HAP-1 (cell line): ENCODE measurements at places on chromosomes 5 and 9.

DNA sequence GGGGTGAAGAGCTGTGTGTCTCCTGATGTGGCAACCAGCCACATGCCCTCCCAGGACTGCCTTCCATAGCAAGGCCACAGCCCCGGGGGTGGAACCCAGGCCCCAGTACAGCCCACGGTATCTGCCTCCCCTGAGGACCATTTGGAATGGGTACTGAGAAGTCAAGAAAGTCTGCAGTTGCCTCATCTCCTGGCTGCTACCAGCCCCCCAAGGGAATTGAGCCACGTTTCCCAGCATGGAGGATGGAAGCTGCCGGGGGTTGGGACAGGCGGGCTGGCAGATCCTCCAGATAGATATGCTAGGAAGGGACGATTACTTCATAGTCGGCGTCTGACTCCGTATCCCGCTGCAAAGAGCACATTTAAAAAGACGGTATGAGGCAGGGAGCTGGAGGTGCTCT is 5.5 kb upstream of the DMRT2 start:
- no peak for DNase-seq

- no peak for DNase-seq
Measured at GRCh38 chr5:178241231-178241663, 8.6 kb upstream of the PHYKPL start.

DNA sequence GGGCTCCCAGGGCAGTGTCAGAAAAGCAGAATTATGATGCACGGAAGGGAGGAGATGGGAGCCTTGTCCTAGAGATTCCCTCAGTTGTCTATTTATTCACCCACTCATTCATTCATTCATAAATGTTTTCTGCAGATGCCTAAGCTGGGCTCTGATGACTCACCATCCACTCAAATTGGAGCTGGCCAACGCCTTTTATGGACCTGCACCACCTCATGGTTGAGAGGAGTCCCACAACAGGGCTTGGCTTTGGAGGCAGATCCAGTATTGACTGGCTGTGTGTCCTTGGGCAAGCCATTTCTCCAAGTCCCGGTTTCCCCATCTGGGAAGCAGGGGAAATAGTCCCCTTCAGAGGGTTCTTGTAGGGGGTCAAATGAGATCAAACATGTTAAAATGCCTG is 227.8 kb downstream of the MELK start:
- no peak for DNase-seq

DNA sequence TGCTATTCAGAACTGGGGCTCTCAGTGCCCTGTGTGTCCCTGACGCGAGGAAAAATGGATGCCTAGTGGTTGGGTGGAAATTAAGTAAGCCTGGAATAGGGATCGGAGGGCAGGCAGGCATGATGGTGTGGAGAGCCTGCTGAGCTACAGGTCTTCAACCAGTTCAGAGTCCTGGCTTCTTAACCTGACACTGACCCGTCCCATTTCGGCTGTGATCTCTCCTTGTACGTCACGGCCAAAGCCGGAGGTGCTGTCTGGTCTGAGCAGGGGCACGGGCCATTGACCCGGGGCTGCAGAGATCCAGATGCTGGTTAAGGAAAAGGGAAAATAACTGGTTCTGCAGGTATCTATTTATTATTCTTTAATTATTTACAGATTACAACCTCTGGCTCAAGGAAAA is 27.9 kb downstream of the RHOBTB3 start:
- DNase-seq, result no peak

- no peak for DNase-seq
Measured at GRCh38 chr9:74847478-74848152, 40.1 kb downstream of the TRPM6 start.

GRCh38 chr9:134942788-134943184 is 25.1 kb upstream of the FCN1 start:
- DNase-seq, result no peak

- no peak for DNase-seq
Measured at GRCh38 chr5:40499518-40500273, 180.0 kb upstream of the PTGER4 start.

DNA sequence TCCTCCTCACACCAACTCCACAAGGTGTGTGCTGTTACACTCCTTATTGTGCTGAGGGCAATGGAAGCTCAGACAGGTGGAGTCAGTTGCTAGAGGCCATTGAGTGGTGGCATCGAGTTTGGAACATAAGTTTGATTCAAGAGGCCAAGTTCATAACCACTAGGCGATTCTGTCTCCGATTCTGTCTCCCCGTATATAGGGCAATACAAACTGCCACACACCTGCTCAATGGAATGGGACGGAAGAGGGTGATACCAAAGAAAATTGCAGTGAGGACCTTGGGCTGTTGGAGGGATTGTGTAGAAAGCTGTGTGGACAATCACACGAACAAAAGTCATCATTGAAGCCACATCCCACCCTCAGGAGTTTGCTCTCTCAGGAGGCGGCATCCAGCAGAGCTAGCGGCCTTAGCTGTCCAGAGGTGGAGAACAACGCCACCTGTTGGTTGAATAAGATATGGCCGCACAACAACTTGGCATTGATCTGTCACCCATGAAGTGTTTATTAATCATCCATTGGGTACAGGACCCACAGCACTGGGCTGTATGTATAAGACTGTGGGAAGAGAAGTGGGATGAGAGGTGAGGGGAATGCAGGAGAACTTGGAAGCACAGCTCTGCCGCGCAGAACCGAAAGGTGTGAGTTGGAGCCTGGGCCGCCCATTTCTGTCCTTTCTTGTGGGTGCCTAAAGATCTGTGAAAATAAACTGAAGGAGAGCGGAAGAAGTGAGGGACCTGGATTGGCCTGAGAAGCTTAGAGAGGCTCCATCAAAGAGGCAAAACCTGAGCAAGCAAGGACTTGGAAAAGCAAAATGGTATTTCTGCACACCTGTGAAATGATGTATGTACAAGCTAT is 16.1 kb upstream of the NEUROG1 start:
- DNase-seq, result peak; percentile 55

GRCh38 chr5:107331312-107331711 is 339.4 kb downstream of the EFNA5 start:
- DNase-seq, result no peak

- no peak for DNase-seq
Measured at GRCh38 chr5:16378762-16379161, 86.8 kb downstream of the ZNF622 start.

DNA sequence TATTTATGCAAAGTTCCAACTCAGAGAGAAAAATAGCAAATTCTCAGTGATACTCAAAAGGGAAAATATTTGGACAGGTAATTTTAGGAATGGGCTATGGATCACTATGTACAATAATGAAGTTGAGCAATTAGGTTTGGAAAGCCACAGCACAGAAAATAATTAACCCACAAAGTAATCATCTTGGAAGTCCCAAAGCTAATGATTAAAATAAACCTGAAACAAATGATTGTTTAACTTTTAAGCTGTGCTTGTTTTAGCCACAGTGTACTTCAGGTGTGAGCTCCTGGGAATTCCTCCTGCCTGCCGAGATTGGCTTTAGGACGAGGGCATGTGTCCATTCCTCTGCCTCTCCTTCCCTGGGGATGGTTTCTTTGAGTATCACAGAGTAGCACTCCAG is 403.9 kb downstream of the ZSWIM6 start:
- no peak for DNase-seq

DNA sequence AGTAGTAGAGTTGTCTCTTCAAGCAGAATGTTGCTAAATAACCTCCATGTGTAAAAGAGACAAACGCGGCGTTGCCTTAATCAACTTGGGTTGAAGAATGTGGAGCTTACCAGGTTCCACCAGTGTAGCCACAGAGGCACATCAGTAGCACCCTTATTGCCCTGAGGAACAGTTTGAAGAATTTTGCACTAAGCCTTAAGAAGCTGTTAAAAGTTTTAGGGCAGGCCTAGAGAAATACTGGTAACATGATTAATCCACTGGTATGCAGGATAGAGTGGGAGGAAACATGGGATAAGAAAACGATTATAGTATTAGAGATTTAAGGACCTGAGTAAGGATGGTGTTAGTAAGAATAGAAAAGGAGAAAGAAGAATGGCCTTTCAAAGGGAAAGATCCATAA is 100.6 kb downstream of the ZCCHC7 start:
- DNase-seq, result peak; percentile 41

GRCh38 chr9:114459464-114459863 is 45.8 kb downstream of the WHRN start:
- DNase-seq, result no peak

DNA sequence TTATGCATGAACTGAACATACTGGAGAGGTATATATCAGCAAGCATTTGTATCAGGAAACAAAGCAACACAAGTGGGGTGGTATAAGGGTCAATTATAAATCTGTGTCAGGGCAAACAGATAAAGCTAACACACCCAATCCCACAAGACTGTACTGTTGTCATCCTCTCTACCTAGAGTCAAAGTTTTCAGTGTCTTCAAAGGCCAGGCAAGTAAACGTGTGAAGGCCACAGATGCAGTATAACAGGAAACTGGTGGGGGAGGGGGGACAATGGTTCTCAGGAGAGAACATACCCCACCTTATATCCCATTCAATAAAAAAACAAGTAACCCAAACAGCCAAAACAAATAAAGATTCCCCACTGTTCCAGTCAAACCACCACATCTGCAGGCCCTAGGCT is 22.1 kb downstream of the ELP1 start:
- no peak for DNase-seq

DNA sequence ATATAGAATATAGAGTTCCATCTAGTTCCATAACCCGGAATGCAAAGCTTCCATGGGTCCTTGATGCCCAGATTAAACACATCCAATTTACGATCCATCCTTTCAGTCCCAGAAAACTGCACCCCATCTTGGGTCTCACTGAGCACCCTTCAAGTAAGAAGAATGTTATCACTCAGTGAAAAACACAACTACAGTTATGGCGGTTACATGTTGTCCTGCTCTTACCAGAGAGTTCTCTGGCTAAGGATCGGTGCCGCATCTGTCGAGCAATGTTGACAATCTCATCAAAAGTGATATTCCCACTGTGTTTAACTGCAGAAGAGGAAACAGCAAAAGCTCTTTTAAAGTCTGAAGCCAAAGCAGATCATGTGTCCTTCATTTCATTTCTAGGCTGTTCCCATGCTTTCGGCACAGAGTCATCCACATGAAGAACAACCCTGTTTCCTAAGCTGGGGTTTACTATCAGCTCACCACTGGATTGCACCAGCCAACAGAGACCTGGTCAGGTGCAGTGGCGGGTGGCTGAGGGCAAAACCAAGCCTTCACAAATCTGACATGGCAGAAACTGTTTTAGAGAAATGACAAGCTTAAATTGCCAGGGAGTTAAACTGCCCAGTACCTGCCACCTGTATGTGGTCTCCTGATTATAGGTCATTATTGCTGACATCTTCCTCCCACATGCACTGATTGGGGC is 2.9 kb downstream of the RPL12 start:
- no peak for DNase-seq

DNA sequence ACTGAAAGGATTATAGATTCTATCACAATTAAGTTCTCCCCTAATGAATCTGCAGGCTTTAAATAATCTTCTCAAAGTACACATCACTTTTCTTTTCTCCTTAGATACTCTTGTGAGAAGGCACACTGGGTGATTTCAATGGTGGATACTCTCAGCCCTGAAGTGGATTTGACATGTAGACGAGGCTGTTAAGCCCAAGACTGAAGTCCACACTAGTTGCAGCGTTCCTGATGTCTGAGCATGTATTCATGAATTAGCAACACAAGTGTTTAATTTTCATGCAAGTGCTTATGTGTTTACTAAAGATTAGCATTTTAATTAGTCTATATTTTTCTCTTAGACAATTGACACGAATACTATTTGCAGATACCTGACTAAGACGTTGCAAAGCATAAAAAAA is 218.9 kb downstream of the TMEM161B start:
- DNase-seq, result peak; percentile 59

- no peak for DNase-seq
Measured at GRCh38 chr5:132429463-132430440, 60.2 kb downstream of the SLC22A5 start.

GRCh38 chr9:130088051-130088450 is 34.3 kb downstream of the GPR107 start:
- DNase-seq, result no peak

DNA sequence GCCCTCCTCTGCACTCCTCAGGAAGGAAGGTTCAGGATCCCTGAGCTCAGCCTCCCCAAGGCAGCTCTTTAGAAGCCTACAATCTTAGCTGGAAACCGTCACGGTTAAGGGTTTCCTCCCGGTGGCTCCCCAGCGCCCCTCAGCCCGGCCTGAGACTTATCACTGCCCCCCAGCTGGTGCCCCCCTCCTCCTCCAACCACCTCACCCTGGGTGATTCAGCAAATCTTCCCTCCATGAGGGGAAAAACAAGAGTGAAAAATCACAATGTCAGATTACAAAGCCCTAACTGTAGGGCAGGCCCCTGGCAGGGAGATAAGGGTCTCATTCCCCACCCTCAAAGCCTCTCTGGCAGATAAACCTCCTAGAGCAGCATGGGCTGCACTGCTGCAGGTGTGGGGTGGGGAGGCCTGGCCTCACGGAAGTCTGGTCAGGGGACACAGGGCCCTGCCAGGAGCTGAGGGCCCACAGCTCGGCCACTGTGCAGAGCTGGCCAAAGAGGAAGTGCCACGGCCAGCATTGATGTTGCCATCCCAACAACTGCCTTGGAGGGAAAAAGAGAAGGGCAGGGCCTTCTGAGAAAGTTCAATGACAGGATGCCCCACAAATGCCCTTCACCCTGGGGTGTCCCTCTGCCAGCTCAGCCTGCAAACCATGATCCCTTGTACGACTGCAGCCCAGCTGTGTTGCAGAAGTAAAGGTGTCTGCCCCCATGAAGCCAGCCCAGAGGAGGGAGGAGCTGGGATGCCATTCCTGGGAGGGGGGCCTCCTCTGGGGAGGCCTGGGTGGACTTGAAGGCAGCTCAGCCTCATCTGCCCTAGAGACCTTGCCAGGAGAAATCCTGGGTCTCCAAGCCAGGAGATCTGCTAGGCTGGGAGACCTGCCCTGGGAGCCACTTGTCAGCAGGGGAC is 25.9 kb downstream of the GFI1B start:
- no peak for DNase-seq

GRCh38 chr9:70229579-70229978 is 29.2 kb upstream of the SMC5 start:
- DNase-seq, result peak; percentile 32

- no peak for DNase-seq
Measured at GRCh38 chr5:109656829-109657228, 32.9 kb upstream of the MAN2A1 start.

DNA sequence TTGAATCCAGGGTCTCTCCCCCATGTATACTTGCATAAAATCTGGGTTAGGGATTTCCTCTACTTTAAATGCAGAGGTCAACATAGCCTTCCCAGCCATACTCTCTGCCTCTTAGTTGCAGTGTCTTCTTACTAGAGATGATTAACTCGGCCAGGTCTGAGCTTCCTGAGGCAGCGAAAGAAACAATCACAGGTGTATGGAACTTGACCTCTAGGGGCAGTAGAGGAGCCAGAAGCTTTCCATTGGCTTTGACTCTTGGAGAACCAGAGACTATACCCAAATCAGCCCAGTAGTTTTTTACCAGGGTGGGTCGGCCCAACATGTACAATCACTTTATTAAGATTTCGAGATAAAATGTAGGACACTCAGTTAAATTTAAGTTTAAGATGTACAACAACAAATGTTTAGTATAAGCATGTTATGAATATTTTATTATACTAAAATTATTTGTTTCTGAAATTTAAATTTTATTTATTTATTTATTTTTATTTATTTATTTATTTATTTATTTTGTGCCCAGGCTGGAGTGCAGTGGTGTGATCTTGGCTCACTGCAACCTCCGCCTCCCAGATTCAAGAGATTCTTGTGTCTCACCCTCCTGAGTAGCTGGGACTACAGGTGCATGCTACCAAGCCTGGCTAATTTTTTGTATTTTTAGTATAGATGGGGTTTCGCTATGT is 48.0 kb upstream of the DMRT3 start:
- DNase-seq, result peak; percentile 23
